ENCODE measurements at places on chromosomes 4 and X. TPM values are rescaled to one million over a fixed set of nuclear protein-coding genes. Genes with fewer than 3 reads are reported as not detected.

DNA sequence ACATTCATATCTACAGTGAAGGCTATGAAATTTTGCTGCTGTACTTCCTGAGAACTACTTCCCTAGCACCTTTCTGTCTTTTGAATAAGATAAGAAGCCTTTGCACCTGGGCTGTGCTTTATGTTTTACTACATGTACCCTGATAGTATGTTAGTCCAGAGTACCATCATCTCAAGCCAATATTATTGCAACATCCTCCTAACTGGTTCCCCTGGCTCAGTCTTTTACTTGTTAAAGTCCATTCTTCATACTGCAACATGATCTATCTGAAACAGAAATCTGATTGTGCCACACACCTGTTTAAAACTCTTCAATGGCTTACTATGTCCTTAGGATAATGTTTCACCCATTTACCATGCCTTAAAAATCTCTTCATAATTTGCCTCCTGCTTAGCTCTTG, 102.3 kb downstream of the AGTR2 start:
- no peak for DNase-seq

- no peak for DNase-seq
Measured at GRCh38 chr4:90081432-90082144, 45.6 kb upstream of the CCSER1 start.

DNA sequence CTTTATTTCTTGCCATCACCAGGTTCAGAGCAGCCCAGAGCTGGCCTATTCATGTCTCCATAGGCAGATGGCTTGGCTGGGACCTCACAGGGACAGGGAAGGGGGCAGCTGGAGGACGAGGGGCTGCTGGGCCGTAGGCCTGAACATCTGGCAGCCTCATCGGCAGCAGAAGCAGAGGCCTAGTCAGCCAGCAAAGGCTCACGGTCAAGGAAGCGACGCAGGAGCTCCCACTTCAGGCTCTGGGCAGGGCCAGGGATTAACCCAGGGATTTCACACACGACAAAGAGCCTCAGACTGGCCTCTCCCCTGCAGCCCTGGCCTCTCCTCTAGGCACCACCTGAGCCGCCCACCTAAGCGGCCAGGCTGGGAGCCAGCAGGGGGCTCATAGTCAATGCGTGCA, 46.0 kb upstream of the MAN2B2 start:
- DNase-seq, result no peak

DNA sequence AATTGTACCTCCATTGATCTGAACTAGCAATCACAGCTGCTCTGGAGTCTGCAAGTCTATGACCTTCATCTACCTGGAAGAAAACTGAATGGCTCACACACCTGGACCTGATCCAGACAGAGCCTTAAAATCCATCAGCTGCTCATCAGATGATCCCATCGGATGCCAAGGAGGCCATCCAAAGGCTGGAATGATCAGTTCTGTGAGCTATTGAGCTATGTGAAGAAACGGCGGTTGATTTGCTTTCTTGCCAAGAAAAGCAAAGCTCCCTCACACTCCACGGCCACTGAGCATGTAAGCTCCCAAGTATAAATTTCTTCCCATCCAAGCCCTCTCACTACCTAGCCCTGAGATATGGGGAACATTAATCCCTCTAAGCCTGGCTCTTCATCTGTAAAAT, 63.1 kb downstream of the RELL1 start:
- DNase-seq, result no peak

UNC5C gene
- not detected for total RNA-seq

CCDC149 gene
- not detected for total RNA-seq

DUSP9 gene
- not detected for total RNA-seq

TCEANC gene
- 6.9 TPM for total RNA-seq

PAGE4 gene
- total RNA-seq, result not detected

LDB2 gene
- not detected for total RNA-seq

UGT2B11 gene
- total RNA-seq, result not detected

L1CAM gene
- 2.1 TPM for total RNA-seq

All from activated CD4-positive, alpha-beta T cell treated with anti-CD3 and anti-CD28 coated beads, Interleukin-2, amount 10 ng/mL, durations not matched to agents 7 days and 5 days (primary cell).